ENCODE measurements at places on chromosomes 12 and 14.

DNA sequence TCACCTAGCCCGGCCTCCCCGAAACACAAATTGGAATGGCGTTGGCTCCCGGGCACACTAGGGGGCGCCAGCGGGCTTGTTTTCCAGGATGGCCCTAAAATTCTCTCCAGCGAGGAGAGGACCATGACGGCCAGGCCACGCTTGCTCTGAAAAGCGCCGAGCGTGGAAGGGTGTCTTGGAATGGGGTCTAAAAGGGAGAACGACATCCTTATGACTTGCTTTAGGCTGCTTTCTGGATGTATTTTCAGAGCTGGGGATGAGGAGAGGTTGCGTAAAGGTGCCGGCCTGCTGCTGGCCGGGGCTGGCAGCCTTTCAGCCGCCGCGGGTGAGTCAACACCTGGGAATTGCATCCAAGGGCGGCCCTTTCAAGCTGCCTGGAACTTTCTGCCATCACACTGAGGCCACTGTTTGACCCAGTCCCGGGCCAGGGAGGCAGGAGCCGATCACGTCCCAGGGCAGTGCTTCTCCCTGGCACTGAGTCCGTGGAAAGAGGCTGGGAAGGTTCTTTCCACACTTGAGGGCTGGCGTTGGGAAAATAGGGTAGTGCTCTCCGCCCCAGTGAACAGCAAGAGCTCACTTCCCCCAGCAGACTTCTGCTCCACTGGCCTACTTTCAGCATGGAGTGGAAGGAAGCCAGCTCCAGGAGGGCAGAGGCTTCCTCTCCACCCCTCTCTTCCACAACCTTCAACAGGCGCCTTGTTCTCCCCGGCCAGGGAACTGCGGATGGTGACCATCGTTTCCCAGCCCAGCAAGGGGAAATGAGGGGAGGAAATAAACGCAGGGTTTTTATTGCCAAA, 216.2 kb downstream of the TTC8 start:
- DNase-seq = peak; percentile 33

DNA sequence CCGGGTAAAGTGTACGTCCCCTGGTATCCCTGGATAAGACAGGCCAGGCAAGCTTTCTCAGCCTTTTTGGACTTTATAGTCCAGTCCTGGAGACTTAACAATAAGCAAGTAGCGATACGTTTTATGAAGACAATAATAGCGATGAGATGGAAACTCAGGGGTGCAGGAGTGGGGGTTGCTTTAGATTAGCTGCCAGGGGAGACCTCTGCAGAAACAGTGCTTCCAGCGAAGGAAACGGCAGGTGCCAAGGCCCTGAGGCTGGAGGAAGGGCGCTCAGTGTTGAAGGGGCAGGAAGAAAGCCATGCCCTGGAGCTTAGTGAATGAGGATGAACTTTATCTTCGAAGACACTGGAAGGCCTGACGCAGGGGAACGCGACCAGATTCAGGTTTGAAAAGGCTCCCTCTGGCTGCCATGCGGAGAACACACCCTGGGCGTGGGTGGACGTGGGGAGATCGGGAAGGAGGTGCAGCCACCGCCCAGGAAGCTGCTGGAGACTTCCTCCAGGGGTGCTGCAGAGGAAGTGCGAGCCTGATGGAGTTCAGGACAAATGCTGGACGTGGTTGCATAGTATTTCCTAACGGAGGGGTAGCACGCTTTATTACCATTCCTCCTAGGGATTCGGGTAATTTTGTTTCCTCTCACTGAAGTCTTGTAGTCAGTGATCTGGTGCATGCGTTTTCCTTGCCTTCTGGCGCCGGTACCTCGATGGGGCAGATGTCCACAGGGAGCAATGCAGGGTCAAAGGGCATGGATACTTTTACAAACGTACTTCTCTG, 26.1 kb upstream of the UBC start:
- peak; percentile 66 for DNase-seq

- DNase-seq = no peak
These were observed 5.1 kb downstream of the TMEM179 start for GRCh38 chr14:104599446-104599845.

DNA sequence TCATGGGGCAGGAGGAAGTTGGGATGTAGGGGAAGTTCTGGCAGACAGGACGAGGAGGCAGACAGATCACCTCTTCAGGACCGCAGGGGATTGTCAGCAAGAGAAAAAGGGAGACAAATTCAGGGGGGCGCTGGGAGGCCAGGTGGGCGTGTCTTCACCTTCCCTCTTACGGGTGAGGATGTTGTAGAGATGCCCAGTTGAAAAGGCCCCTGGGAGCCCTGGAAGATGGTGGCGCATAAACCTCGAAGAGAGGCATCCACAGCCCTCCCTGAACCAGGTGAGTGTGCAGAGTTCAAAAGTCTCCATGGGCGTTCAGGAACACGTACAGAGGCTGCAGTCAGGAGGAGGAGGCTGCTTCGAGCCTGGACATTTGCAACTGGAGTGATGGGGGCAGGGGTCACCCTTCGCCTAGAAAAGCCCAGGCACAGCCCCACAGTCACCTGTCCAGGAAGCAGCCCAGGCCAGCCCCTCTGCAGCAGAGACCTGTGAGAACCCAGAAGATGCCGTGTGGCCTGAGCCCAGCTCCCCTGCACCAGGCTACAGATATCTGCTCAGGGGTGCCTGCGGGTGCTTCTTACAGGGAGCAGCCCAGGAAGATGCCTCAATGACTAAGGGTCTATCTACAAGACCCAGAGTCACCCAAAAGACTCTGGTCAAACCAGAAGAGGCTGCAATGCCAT, 74.4 kb downstream of the PRIMA1 start:
- no peak for DNase-seq

DNA sequence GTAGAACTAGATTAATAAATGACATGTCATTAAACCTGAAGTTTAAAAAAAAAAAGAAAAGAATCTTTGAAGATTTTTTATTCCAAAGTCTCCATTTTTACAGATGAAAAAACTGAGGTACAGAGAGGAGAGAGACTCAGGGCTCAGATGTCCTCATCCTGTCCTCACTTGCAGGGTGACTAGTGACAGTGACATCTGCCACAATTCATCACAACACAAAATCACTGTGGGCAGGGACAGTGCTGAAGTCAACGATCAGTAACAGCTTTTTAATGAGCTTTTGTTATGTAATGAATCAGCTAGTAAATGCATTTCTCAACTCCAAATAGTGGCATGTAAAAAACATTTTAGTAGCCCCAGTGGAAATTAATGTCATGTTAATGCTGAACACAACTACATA, 138.5 kb downstream of the NTF3 start:
- no peak for DNase-seq

DNA sequence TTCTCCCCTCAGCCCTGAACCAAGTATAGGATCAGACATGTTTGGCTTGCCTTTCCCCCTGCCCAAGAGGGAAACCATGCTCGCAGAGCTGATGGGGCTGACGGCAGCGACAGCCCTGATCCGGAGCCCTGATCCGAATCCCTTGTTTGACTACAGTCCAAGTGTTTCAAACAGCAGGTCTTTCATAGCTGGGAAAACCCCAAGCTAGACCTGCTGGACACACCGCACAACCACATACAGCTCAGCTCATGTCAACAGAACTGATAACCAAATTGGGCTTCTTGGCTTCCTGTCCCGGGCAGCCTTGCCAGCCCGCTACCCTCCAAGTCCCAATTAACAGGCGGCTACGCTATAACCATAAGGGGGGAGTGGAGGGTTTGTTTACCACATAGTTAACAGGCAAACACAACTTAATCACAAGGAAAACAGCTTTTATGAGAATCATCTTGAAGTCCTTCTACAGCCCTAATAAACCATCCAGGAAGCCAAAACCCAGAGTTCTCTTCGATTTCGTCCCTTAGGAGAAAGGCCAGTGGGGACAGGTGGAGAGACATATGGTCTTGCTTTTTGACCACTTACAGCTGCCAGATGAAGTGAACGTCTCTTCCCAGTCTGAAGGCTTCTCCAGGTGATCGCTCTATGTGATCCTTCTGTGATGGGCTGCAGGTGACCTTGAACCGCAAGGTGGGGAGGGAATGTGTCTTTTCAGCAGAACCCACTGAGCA, 64.5 kb upstream of the MANSC4 start:
- no peak for DNase-seq

GRCh38 chr12:117522559-117522958, 161.1 kb upstream of the NOS1 start:
- no peak for DNase-seq

DNA sequence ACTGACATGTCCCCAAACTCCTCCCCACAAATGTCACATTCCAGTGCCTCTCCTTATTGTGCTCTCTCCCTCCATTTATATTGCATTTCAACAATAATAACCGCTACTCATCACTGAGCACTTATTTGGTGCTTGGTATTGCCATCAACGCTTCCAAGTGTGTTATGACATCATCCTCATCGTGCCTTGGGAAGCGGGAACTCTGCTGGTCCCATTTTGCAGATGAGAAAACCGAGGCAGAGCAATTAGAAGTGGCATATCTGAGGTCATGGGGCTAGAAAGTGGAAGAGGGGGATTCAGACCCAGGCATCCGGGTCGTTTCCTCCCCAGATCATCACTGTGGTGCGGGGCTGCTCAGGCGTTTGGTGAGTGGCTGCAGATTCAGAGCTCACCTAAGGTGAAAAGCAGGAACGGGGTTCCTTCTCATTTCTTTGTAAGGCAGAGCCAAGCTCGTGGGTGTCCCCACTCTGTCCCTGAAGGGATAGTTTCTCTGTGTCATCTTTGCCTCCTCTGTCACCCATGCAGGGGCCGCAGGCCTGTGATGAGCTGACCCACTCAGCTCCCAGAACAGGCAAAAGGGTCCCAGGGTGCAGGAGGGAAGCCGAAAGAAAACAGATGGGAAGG, 5.5 kb upstream of the FZD10 start:
- no peak for DNase-seq

All from T-helper 22 cell (primary cell).